ENCODE measurements at places on chromosomes 3 and 15.

DNA sequence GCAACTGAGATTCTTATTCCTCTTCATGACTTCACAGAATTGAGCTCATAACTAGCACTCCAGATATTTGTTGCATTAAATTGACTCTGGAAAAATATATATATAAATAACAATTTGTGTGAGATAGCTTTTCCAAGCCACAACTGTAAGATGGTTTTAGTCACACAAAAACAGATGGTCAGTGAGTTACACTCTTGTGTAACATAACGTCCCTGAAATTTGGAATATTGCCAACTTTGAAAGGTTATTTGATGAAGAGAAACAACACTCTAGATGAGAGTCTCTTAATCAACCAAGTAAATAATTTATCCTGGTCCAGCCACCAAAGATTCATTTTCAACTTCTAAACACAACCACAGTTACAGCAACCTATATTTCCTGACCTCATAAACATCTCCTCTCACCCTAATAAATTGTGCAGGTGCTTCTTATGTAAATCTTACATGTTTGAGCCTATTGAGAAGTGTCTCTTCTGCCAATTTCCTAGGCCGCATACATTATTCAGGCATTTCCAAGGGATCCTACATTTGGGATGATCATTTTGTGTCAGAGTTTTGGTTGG is 84.9 kb upstream of the ACP3 start:
- no peak for DNase-seq

DNA sequence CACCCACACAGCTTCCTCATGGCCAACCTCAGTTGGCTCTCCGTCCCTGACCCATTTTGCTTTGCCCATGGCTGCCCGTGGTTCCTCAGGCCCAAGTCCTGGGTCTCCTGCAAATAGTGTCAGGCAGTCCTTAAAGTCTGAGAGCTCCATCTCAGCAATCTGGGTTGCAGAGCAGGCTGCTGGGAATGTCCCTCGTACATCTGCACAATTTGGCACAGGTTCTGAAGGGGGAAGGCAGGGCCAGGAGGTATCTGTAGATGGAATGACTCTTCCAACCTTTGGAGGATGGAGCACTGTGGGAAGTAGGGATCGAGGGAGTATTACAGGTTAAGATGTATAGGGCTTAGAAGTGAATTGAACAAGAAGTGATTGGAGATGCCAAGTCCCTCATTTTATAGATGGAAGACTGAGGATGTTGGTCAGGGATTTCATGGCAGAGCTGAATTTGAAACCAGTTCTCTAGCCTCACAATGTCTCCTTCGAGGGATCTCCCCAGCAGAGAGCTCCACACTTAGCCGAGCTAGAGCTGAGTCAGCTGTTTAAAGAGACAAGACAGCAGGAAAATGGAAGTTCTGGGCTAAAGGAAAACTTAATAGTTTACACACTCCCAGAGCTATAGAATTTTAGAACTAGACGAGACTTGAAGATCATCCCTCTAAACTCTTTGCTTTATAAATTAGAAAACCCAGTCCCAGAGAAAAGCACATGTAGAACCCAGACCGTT is 9.2 kb downstream of the CKMT1A start:
- no peak for DNase-seq

GRCh38 chr15:39511000-39511915 is 69.6 kb upstream of the THBS1 start:
- no peak for DNase-seq

DNA sequence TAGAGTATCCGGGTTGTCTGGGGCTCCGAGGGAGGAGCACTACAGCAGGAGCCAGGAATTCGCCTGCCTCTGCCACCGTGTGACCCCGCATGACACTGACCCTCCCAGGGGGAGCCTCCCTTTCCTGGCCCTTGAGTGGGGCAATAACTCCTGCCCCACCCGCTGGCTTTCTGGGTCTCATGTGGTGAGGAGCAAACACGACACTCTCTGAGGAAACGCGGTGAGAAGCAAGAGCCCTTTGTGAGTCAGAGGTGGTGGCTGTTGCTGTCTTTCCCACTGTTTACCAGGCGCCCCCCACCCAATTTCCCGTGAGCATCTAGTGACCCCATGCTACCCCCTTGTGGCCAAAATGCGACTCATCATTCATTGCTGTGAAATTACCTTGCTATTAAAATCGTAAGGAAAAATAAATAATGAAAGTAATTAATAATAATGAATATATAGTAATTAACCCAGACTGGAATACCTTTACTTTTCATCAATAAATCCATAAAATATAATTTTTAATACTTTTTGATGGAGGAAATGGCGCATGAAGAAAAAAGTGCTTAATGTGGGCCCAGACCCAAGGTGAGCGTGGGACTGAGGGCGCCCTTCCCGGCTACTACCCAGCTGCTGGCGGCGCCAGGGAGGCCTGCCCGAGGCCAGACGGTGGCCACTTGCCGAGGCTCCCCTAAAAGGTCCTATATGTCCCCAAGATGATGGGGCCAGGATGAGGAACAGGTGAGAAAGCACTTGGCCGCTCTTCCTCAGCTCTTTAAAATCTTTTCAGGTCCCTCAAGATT is 29.3 kb downstream of the CCNL1 start:
- peak; percentile 70 for DNase-seq

DNA sequence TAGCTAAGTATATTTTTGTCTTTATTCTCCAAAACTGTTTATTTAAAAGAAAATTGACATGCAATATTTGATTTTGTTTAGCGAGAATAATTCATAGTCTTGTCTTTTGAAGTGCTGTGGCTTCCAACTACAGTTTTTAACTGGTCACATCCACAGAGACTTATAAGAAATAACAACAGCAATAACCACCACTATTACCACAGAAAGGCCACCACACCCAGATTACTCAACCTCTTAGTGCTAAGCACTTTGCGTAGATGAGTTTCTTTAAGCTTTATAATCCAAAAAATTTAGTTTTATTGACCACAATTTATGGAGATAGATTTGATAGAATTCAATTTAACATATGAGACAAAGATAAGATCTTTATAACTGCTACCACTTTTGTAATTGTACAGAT is 468.4 kb upstream of the UBE2E2 start:
- DNase-seq, result no peak

- DNase-seq, result no peak
These were observed 227.6 kb downstream of the MFSD1 start for GRCh38 chr3:159029306-159030026.

GRCh38 chr3:45536316-45536715 is 58.2 kb upstream of the LIMD1 start:
- no peak for DNase-seq

DNA sequence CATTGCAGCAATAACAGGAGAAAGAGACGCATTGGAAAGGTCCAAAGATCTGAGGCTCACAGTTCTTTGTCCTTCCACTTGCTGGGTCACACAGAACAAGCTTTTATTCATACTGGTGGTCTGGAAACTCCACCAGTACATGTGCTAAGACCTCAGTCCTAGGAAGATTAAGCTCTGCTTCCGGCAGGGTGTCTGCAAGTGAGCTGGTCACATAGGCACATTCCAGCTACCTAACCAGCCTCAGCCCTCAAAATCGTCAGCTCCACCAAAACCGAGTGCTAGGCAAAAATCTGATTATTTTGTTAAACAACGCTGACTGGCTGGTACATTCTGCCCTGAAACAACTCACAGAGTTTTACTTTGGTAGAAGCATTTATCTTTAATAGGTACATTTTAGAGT is 2.2 kb downstream of the ZBED2 start:
- DNase-seq, result no peak

DNA sequence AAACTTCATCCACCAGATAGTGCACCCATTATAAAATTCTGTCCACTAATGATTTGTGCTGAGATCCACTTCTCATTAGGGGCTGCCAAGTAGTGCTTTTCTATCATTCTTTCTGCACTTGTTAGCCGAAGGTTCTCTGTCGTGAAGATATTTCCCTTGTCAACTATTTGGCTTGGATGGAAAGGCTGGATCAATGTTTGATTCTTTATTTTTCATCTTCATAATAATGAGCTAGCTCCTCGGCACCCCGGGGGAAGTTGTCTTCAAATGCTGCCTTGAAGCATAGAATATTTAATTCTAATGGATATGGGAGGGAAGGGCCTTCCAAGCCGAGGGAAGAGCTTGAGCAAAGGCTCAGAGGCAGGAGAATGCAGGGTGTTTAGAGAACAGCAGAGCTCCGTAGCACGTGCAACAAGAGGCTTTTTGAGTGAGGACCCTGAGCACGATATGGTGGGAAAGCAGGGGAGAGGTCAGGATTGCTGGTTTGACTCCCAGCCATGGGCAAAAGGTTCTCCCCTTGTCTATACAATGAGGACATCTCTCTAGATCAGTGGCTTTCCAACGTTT is 16.3 kb upstream of the MUC20 start:
- DNase-seq, result no peak

GRCh38 chr3:129231331-129232119 is 17.9 kb upstream of the COPG1 start:
- no peak for DNase-seq

DNA sequence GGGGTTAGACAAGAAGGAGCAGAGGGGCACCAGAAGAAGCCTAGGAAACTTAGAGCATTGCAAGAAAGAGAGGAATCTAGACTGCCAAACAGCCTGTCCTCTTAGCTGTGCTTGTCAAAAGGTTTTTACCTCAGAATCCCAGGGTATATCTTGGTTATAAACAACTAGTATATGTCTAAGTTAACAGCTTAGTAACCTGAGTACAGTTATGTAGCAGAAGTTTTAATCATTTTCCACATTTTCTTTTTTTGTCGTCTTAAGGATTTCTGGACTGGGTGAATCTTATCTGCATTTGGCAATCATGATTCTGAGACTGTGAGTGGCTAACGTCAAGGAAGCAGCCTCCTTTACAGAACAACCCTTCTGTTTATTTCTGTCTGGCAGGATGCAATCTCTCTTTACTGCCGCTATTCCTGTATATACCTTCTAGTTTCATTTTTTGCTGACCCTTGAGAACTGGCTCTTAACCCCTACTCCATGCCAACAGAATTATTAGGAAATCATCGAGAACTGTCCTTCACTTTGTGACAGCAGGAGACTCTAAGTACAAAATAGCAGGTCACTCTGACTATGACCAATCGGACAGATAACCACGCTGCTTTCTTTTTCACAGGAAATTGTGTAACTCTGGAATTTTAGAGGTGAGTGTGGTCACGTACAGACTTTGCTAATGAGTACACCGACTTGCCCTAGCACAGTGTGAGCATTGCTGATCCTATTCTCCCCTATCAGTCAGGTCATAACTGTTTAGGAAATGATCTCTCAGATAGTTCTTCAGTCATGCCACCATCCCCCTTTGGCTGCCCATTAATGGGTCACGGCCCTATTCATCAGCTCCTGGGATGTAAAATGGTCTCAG is 3.3 kb upstream of the CP start:
- DNase-seq, result peak; percentile 0

- DNase-seq, result no peak
These were observed 4.9 kb upstream of the ALAS1 start for GRCh38 chr3:52193065-52193464.

GRCh38 chr15:93617443-93617842 is 528.4 kb upstream of the RGMA start:
- DNase-seq, result no peak

DNA sequence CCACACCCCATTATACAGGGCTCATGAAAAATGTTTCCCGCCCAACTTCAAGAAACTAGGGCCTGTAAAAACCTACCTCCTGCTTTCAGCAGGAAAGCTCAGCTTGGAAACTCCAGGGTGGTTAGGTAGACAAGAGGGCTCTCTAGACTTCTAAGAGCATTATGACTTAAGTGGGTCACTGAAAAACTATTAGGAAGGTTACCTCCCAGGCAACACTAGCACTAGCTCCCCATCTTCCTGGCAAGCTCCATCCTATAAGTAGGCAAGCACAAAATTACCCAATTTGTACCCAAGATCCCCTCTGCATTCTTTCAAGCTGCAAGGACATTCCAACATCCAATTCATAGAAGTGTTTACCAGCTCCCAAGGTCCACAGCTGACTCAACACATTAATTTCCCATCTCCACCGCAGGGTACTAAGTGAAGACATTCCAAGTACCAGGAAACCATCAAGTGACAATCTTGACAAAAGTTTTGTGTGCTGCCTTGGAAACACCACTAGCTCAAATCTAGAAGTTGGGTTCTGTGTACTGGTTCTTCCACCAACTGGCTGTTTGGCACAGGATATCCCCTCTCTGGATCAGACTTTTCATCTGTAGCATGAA is 46.9 kb downstream of the WNT5A start:
- no peak for DNase-seq

- no peak for DNase-seq
These were observed 5.8 kb downstream of the PDHB start for GRCh38 chr3:58427661-58428361.

- no peak for DNase-seq
These were observed 143.6 kb upstream of the BHLHE40 start for GRCh38 chr3:4835616-4836043.

- DNase-seq, result no peak
These were observed 4.9 kb upstream of the MME start for GRCh38 chr3:155075200-155075599.

GRCh38 chr3:156606729-156607128 is 51.8 kb upstream of the SSR3 start:
- DNase-seq, result no peak

DNA sequence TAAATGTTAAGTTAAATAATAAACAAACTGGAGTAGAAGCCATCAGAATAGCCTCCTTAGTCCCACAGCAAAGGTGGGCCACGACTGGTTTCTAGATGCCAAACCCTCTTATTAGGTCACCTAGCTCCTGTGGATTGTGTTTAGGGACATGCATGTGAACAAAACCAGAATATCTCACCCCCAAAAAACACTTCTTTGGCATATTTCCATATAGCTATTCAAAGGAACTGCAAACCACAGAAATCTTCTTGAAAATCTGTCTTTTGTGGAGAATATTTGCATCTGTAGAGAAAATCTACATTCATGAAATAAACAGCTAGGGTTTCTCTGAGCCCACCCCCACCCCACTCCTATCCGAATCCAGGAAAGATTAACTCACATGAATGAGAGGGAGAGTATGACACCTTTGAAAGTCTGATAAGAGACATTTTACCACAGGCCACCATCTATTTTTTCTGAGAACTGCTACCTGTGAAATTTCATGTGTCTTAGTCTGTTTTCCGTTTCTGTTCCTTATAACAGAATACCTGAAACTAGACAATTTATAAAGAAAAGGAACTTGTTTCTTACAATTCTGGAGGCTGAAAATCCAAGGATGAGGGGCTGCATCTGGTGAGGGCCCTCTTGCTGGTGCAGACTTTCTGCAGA is 159.4 kb downstream of the NEK10 start:
- no peak for DNase-seq

DNA sequence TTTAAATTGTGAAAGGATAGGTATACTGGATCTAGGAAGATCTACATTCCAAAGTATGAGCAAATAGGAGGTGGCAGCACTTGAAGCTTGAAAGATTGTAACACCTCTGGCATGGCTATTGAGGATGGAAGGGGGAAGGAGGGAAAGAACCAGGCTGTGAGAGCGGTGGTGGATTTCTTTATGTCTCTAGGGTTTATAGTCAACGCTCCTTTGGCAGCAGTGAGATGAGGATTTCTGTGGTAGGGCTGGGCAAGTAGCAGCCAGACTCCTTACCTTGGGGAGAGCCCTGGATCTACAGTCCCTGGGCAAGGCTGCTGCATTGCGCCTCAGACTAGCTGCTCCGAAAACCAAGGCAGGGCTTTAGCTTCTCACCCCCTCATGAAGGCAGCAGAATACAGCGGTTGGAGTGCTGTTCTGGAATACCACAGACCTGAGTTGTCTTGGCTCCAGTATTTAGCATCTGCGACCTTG is 53.2 kb downstream of the MEF2A start:
- no peak for DNase-seq

- no peak for DNase-seq
These were observed 2.5 kb downstream of the KLF13 start for GRCh38 chr15:31328969-31329639.

All from effector memory CD4-positive, alpha-beta T cell (primary cell).